ENCODE measurements at places on chromosomes 1 and 21.
A peak's percentile ranks its signal among the peaks of the same experiment; 100 is the strongest.

DNA sequence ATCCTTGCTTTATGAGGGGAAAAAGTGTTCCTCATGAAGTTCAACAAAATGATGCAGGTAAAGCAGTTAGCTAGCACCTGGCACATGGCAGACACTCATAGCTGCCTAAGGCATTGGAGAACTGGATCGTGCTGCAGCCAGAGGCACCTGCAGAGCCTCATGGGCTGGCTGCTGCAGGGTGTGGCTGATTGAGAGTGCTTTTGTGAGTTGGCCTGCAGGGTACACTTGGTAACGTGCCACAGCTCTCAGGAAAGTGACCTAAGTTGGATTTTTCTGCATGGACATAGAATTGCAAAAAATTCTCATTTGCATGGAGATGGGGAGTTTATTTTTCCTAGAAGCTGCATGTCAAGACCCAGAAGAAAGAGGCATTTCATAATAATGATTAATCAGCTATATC lies 31.6 kb upstream of the IL20 start:
- DNase-seq = peak; percentile 17

GRCh38 chr1:183685112-183685713 lies 32.1 kb upstream of the APOBEC4 start:
- peak; percentile 2 for DNase-seq

GRCh38 chr1:18527921-18528320 lies 47.2 kb downstream of the KLHDC7A start:
- no peak for DNase-seq

GRCh38 chr1:224503161-224504118 lies 68.8 kb upstream of the WDR26 start:
- peak; percentile 75 for DNase-seq

Data from NCI-H510A (cell line).